NCI-H1105 treated with DMSO at 0.1 percent for 48 hours (cell line): ENCODE measurements at places on chromosomes 6 and 20.

DNA sequence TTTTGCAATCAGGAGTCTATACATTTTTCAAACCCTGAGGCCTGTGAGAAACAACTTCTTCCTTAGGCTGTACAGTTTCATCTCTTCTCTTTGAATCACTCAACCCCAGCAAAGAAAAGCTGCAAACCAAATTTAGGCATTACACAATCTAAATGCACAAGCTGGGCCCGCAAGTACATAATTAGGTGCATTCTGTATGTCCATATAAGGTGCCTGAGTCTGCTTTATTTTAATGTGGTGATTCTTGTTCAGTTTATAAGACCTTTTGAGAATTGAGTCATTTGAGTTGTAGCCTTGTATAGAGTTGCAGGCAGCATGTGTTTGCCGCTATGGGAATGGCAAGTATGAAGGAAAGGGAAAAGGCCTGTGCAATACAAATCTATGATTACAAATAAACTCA lies 709.6 kb upstream of the MARCKS start:
- DNase-seq = no peak

GRCh38 chr6:56334937-56335336 lies 87.6 kb upstream of the COL21A1 start:
- DNase-seq = no peak

- DNase-seq = no peak
Observed at GRCh38 chr6:159077123-159077522, 32.3 kb upstream of the TAGAP start.

DNA sequence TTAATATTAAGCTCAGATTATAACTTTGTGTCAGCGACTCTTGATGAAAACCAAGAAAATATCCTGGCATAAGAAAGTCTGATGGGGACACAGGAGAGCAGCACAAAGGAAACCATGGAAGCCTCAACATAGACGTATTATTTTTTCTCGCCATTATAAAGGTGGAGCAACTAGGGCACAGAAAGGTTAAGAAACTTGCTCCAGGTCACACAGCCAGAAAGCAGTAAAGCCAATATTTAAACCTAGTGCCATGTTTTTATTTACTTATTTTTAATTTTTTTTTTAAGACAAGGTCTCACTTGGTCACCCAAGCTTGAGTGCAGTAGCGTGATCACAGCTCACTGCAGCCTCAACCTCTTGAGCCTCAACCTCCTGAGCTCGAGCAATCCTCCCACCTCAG lies 259.3 kb downstream of the PREX1 start:
- no peak for DNase-seq

- DNase-seq = no peak
Observed at GRCh38 chr20:35063168-35063567, 29.4 kb downstream of the TRPC4AP start.

GRCh38 chr6:139327038-139327437 lies 35.2 kb upstream of the TXLNB start:
- no peak for DNase-seq

DNA sequence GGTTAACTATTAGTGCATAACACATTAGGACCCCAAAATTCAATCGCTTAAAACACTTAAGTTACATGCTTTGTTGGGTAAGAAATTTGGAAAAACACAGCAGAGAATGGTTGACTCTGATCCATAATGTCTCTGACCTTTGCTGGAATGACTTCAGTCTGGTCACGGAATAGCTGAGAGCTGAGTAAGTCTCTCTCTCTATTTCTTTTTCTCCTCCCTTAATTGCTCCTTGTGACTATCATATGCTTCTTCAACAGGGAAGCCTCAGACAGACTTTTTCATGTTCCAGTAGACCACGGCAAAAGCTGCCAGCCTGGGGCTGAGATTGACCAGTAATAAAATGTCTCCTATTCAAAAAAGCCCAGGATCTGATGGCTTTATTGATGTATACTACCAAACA lies 4.8 kb downstream of the OR12D1 start:
- no peak for DNase-seq

GRCh38 chr20:7371518-7372163 lies 568.6 kb downstream of the HAO1 start:
- no peak for DNase-seq

- DNase-seq = peak; percentile 13
Observed at GRCh38 chr6:90000864-90001731, 106.8 kb downstream of the GJA10 start.

GRCh38 chr6:35475573-35475972 lies 7.4 kb downstream of the RPL10A start:
- DNase-seq = no peak

GRCh38 chr6:47079638-47080037 lies 37.5 kb upstream of the ADGRF1 start:
- no peak for DNase-seq

DNA sequence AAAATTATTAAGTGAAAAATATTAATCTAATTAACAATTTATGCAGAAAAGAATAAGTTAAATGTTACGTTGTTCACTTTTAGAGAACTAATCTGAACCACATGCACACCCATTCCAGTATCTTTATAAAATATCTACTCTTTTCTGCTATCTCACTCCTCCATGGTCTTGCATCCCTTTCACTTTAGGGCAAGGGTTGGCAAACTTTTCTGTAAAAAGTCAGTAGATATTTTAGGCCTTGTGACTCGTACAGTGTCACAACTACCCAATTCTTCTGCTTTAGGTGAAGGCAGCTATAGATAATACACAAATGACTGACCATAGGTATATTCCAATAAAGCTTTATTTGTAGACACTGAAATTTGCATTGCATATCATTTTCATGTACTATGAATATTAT lies 39.7 kb upstream of the SUPT3H start:
- no peak for DNase-seq

- no peak for DNase-seq
Observed at GRCh38 chr6:36358226-36358915, 21.7 kb upstream of the BNIP5 start.

GRCh38 chr20:24987873-24988835 lies 4.4 kb downstream of the APMAP start:
- no peak for DNase-seq
